ENCODE measurements at places on chromosomes 1 and 21.
A peak's percentile ranks its signal among the peaks of the same experiment; 100 is the strongest.

- no peak for DNase-seq
Observed at GRCh38 chr1:74812180-74812541, 79.2 kb downstream of the TYW3 start.

GRCh38 chr1:51101976-51102375 lies at the start of gene C1orf185:
Gene C1orf185 (plus strand): TSS chr1:51102228. CDS start chr1:51102234, 6 bp downstream.
- DNase-seq, result no peak

DNA sequence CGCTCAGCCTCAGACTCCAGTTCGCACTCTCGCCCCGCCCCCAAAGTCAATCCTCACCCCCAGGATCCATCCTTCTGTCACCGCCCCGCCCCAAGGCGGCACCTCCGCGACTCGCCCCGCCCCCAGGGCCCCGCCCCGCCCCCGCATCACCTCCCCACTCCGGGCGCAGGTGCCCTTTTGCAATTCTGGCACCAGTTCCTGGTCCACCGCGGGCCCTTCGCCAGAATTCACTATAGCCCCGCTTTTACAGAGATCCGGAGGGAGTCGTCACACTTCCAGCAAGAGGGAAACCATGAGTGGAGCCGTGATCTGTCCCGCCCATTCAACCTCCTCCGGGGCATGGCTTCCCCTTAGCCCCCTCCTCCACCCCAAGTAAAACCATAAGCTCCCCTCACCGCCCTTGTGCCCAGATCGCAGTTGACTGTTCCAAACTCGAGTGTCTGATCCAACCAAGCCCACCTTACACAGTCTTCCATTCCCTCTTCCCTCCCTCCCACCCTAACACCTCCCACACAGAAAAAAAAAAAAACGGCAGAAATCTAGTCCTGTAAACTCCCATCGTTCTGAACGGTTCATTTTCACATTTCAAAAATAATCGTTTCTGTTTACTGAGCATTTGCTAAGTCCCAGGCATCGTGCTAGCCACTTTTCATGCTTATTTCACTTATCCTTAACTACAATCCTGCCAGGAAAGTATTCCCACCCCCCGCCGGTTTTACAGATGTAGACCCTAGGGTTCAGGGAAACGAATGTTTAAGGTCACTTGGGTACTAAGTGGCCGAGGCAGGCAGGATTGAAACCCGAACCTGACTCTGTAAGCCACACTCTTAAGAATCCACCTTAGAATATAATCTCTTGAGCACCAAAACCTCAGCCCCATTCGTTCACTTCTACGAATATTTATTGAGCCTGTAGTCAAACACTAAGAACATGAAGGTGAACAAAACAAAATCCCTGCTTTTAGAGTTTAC lies 1.3 kb upstream of the DNAJC16 start:
- peak; percentile 98 for DNase-seq

GRCh38 chr21:30434033-30434631 lies 4.1 kb downstream of the KRTAP13-4 start:
- DNase-seq, result no peak

DNA sequence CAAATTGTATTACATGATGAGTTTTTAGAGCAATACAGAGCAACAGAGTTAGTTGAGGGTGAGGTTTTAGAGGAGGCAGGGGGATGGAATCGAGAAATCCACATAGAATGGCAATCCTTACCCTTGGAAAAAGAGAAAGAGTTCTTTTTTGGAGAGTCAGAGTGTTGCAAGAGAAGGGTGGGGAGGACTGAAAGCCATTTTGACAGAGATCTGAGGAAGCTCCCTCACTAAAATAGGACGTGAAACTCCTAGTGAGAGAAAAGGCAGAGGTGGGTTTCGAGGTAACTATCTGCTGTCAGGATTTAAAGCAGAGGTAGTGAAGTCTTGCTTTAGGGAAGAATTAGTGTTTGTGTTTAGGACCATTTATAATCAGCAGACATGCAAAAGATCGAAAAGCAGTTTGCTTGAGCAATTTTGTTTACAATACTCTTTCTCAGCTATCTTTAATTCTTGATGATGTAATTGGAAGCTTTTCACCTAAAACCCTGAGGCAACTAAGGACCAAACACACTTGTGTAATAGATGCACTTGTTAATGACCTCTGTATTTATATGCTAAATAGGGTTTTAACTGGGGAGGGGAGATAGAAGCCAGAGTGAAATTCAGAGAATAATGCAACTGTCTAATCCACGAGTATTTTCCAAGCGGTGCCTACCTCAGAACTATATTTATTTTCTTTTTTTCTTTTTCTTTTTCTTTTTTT lies 20.0 kb downstream of the ADAMTS5 start:
- no peak for DNase-seq

- no peak for DNase-seq
Observed at GRCh38 chr1:17009706-17010105, 2.0 kb downstream of the ATP13A2 start.
